Ovary (tissue), 10 donors: ENCODE measurements at places on chromosomes 12 and 14. TPM values are rescaled to one million over a fixed set of nuclear protein-coding genes. Genes with fewer than 3 reads are reported as not detected.

DNA sequence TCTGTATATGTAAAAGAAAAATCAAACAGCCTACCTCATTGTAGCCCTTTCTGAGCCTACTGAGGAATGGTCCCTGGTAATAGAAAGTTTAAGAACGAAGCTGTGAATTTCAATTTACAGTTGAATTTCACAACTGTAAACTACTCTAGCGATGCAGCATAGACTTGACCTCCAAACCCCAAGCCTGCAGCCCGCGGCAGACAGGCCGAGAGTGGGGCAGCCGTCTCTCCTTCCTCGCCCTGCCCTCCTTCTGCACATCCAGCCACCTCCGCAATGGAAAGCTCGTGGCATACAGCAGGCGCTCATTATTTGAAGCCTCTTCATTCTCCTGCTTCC lies 15.3 kb downstream of the RNASE2 start:
- no peak for DNase-seq

The RERG gene
- 36.7 TPM for total RNA-seq

The PLA2G1B gene
- 1.8 TPM for total RNA-seq

The TRAF3 gene
- total RNA-seq, result 16.8 TPM

GRCh38 chr12:13153180-13153579 lies 43.3 kb upstream of the EMP1 start:
- no peak for DNase-seq

GRCh38 chr12:132458846-132459641 lies 30.9 kb upstream of the FBRSL1 start:
- DNase-seq, result no peak

The SERPINA10 gene
- total RNA-seq, result not detected
